Tibial nerve (tissue), 4 donors: ENCODE measurements at places on chromosomes 6 and 20. TPM values are rescaled to one million over a fixed set of nuclear protein-coding genes. Genes with fewer than 3 reads are reported as not detected.
A peak's percentile ranks its signal among the peaks of the same experiment; 100 is the strongest.

DNA sequence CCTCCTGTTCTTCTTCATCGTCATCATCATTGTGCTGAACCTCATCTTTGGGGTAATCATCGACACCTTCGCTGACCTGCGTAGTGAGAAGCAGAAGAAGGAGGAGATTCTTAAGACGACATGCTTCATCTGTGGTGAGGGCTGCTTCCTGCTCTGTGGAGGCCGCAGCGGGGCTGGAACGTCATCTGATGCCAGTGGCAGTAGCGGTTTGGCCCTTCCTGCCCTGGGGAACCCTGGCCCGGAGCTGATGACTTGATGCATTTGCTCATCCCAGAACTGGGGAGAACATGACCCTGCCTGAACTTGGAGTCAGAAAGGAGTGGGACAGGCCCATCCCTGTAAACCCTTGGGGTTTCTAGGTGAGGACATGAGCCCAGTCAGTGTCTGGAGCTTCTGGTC, 18.7 kb downstream of the UQCC2 start:
- no peaks in the 10 kb centered on the region for H3K27me3 ChIP-seq
- no peak overlapping the region for H3K4me3 ChIP-seq
- no peak for DNase-seq
- peaks cover 74% of the 10 kb centered on the region for H3K4me1 ChIP-seq
- no peaks in the 10 kb centered on the region for H3K36me3 ChIP-seq

DNA sequence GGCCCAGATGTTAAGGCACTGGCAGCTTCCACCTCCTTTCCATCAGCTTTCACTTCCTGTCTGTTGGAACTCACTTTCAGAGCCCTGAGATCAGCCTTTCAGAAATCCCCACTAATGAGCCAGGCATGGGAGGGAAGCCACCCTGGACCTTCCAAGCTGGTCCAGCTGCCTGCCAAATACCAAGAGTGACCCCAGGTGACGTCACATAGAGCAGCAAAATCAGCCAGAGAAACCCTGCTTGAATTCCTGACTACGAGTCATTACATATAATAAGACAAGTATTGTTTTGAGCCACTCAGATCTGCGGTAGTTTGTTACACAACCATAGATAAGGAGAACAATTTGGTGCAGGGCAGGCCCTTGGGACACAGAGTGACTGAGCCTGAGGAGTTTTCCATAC, 556.0 kb upstream of the JAG1 start:
- peak; percentile 15 for DNase-seq
- H3K27me3 ChIP-seq = no peaks in the 10 kb centered on the region
- H3K36me3 ChIP-seq = no peaks in the 10 kb centered on the region
- peaks cover 12% of the 10 kb centered on the region for H3K4me1 ChIP-seq
- H3K27ac ChIP-seq = no peak overlapping the region

GRCh38 chr20:4490045-4490444, 231.7 kb upstream of the PRND start:
- DNase-seq = no peak
- H3K36me3 ChIP-seq = no peaks in the 10 kb centered on the region
- H3K27ac ChIP-seq = no peak overlapping the region
- H3K27me3 ChIP-seq = no peaks in the 10 kb centered on the region
- H3K4me3 ChIP-seq = no peak overlapping the region

DNA sequence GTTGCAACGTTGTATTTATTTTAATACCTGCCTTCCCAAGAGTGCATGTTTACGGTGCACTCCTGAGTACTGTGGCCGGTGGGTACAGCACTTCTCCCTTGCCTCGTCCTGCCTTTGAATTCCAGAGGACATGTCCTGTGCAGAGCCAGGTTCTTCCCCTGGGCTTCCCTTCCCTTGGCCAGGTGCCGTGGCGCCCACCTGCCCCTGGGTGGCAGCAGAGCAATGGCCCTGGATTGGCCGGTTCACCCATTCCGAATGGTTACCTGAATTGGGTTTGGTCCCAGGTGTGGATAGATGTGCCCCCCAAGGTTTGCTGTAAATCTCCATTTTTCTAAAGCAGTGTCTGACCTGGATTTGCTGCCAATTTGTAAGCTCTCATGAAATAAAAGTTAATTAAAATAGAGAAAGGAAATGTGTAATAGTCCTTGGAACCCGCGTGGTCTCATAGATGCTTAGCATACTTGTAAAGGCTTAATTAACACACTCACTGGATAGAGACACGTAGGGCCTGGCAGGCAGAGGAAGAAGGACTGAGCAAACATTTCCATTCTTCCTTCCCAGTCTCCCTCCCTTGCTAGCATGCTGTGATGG, 40.6 kb downstream of the DTD1 start:
- no peak overlapping the region for H3K27ac ChIP-seq
- no peak overlapping the region for H3K4me3 ChIP-seq
- no peaks in the 10 kb centered on the region for H3K27me3 ChIP-seq
- peaks cover 31% of the 10 kb centered on the region for H3K36me3 ChIP-seq

- H3K27me3 ChIP-seq = no peaks in the 10 kb centered on the region
- H3K27ac ChIP-seq = no peak overlapping the region
- DNase-seq = no peak
- no peaks in the 10 kb centered on the region for H3K36me3 ChIP-seq
- no peak overlapping the region for H3K4me3 ChIP-seq
Observed at GRCh38 chr6:128763599-128764300, 119.2 kb upstream of the LAMA2 start.

DNA sequence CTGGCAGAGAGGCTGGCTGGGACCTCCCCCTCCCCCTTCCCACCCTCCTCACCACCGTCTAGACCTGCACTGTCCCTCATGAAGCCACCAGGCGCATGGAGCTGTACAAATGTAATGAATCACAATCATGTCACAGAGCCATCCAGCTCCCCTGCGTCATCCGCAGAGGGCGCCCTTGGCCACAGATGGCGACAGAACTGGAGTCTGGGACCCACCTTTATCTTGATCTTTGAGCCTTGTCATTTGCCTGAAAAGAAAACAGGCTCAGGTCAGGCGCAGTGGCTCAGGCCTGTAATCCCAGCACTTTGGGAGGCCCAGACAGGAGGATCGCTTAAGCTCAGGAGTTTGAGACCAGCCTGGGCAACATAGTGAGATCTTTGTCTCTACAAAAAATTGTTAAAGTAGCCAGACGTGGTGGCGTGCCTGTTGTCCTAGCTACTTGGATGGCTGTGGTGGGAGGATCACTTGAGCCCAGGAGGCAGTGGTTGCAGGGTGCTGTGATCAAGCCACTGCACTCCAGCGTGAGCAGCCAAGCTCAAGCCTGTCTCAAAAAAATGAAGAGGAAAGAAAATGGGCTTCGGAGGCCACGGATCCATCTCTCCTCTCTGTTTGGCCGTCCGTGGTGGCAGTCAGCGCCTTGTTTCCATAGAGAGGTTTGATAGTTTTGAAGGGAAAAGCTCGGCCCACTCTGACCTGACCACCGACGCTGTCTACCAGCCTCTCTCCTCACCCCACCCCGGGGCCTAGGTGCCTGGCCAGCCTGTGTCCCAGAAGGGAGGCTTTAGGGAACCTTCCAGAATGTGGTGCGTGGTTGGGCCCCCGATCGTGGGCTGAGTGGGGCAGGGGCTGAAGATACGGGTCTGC, 6.2 kb downstream of the COL9A3 start:
- no peaks in the 10 kb centered on the region for H3K36me3 ChIP-seq
- H3K4me1 ChIP-seq = peaks cover 34% of the 10 kb centered on the region
- peak overlapping the region; percentile 12 for H3K27ac ChIP-seq
- DNase-seq = no peak

REM1 gene
- total RNA-seq = 4.4 TPM
